Inflammatory macrophage treated with lipopolysaccharide for 1 hour (primary cell): ENCODE measurements at places on chromosomes 3 and 15.

GRCh38 chr15:73851689-73852088 lies 21.7 kb upstream of the TBC1D21 start:
- peak; percentile 21 for DNase-seq

GRCh38 chr3:123941542-123941941 lies 19.5 kb downstream of the CCDC14 start:
- DNase-seq: no peak

GRCh38 chr3:117045143-117045542 lies 335.6 kb downstream of the TUSC7 start:
- DNase-seq: no peak

- no peak for DNase-seq
Observed at GRCh38 chr15:61266921-61267320, 37.8 kb upstream of the RORA start.

DNA sequence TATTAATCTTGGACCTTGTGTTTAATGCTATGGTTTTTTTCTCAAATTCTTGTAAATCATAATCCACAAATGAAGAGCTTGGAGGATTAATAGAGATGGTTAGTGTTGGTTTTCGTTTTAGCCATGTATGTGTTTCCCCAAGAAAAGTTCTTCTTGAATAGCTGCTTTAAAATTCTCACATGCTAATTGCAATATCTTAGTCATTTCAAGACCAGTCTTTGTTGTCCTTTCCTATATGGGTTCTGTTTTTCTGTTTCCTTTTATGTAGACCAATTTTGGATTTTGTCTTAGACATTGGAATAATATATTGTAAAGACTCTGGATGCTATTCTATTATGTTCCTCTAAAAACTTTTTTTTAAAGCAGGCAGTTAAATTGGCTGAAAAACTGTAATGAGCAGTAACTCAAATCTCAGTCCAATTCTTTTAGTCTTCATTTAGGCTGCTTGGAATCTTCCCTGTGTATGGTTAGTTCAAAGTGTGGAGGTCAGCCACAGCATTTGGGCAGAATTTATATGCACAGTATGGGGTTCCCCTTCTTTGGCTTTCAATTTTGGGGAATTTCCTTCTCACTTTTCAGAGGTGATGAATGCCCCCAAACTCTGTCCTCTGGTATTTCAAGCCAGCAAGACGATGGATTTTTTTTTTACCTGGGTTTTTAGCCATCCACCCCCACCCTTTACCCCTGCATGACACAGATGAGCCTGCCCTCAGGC lies 39.1 kb upstream of the DNAJC13 start:
- no peak for DNase-seq
